Activated T-cell treated with anti-CD3 and anti-CD28 coated beads for 1 hour (primary cell): ENCODE measurements at places on chromosomes 13 and 19.

- DNase-seq = no peak
Measured at GRCh38 chr13:71602344-71602743, 264.7 kb downstream of the DACH1 start.

DNA sequence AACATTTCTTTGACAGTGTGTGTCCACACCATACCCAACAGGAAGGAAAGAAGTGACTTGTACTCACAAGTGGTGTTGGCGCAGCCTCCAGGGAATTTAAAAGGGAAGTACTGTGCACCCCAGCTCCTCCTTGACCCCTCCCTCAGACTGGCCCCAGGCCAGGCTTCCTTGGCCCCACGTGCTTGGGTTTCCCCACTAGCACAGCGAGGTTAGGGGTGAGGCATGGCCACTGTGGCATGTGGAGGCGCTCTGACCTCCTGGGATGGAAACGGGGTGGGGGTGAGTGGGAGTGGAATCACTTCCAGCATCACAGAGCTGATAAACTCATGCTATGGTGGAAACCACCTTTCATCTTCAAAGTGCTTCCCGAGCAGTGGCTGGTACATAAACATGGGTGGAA, 168.6 kb downstream of the ZNF536 start:
- no peak for DNase-seq

DNA sequence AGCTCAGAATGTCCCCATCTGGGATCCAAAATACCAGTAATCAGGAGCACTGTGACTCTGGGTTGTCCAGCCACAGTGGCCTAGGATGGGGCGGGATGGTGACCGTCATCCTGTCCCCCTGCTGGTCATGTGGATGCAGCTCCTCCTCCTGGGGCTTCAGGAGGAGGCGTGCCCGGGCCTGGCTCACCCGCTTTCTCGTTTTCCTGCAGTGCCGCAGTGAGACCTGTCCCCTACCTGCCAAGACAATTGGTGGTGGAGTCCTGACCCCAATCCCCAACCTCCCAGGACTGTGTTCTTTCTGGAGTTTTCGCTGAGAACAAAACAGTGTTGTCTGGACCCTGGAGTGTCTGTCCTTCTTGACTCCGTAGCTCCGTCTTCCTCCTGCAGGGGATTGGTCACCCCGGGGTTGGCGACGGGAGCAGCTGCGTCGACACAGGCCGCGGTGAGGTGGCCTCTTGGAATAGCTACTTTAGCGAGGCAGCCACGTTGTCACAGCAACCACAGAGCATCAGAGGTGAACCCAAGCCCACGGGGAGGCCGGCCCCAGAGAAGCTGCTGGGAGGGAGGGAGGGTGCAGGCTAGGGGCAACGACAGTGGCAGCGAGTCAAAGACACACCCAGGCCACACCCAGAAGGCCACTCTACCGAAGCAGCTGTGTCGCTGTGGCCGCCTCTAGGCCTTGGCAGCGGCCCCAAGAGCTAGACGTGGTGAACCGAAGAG, 10.2 kb upstream of the EMC10 start:
- no peak for DNase-seq

DNA sequence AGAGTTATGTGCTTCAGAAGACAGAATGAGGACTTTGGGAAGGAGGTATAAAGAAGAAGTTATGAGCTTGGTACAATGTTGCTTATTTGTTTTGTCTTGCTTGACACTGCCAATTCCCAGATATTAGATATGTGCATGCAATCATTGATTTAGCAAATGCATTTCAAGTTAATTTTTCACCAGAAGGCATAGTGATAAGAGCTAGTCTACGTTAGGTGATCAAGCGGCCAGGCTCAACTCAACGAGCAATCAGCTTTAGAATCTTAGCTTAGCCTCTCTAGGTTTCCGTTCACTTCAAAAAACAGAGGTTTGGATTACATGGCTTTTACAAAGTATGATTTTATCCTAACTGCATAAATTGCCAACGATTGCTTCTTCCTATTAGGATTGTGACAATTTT, 81.6 kb upstream of the POSTN start:
- no peak for DNase-seq

DNA sequence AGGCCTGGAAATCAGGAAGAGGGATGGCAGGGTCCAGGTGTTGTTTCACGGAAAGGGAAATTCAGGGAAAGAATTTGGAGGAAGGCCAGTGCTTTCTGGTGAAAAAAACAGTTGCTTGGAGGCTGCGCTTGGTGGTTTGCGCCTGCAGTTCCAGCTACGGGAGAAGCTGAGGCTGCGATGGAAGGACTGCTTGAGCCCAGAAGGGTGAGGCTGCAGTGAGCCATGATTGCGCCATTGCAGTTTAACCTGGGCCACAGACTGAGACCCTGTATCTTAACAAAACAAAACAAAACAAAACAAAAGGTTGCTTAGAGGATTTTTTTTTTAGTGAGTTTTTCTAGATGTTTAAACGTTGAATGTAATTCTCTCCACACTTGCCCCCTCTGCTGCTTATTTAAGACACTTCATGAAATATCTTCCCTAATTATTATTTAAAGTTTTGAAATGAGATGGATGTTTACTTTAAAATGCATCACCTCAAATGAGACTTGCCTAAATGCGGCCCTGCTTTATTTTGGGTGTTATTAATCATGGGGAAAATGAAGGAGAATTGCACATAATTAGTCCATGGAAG, 75.4 kb upstream of the TRPC4 start:
- DNase-seq = no peak

DNA sequence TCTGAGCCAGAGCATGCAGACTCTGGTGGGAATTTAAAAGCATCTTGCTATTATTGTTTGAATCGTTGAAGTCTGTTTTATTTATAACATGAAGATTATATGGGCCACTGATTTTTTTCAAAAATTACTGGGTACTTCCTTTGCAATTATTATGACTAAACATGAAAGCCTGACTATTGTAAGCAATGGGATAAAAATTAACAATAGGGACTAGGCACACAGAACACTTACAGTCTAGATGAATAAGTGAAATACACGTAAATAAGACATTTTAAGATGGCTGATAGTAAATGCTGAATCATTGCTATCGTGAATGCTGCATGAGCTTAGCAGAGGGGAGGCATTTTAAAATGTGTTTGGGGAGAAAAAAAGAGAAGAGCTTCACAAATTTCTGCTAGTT, 81.0 kb upstream of the MAB21L1 start:
- DNase-seq = no peak

GRCh38 chr19:7264858-7265257, 29.4 kb downstream of the INSR start:
- DNase-seq = no peak

DNA sequence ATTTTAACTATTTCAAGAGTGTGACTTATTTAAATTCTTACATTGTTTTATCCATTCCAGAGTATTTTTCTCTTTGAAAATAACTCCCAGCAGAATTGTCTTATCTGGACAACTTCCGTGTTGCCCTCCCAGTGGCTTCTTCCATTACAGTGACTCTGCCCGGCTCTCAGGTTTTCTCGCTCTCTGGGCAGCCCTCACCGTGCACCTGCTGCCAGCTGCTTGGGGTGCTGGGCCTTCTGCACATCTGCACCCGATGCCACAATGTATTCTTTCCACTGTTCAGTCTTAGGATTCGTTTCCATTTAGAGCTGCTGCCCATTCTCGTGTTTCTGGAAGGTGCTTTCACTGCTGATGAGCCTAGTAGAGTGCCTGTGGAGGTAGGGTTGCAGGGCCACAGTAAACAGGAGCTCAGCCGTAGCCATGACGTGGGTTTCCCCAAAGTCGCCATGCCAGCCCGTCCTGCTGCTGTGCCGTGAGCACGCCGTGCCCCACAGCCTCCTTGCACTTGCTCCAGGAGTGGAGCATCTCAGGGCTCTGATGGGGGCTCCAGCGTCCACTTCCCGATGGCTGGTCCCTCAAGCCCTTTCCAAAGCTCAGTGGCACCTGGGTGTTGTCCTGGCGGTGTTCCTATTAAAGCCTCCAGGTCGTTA, 46.1 kb upstream of the DCUN1D2 start:
- no peak for DNase-seq

DNA sequence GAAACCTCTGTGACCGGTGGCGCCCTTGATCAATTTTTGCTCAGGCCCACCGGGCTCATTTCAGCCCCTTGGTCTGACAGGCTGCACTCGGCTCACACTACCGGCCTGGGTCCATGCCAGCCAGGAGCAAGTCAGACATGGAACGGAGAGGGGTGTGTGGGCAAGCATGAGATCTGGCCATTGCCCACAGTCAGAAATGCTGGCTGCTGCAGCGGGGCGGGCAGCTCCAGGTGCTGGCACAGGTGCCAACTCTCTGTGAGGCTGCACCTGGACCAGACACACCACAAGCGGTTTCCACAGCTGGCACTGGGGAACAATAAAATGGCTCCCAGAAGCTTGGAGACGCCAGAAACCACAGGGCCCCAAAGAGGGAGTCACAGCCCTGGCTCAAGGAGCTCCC, 43.6 kb upstream of the LPAR6 start:
- no peak for DNase-seq
